ENCODE measurements at places on chromosomes 6 and 20.

- peak; percentile 85 for DNase-seq
Observed at GRCh38 chr6:125790358-125791150, at the start of gene NCOA7. TSS of gene NCOA7 (plus strand) at chr6:125790960. CDS start at chr6:125815355, 24,395 bp downstream.

GRCh38 chr6:135546680-135547418 is 49.3 kb upstream of the AHI1 start:
- no peak for DNase-seq

DNA sequence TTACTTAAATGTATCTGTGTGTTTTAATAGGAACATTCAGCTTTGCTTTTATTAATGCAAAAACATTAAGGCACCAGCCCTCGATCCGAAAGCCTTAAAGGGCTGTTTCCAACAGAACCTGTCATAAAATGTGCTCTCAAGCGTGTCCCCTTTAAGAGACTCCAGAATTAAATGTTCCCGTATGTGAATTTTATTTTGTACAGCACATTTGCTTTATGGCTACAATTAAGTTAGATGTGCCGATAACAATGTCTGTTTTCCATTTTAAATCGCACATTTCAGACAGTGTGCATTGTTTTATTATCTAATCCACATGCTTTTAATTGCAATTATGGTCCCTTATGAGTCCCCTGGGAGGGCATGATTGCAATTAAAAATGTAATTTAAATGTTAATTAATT is 198.9 kb downstream of the TSHZ2 start:
- no peak for DNase-seq

DNA sequence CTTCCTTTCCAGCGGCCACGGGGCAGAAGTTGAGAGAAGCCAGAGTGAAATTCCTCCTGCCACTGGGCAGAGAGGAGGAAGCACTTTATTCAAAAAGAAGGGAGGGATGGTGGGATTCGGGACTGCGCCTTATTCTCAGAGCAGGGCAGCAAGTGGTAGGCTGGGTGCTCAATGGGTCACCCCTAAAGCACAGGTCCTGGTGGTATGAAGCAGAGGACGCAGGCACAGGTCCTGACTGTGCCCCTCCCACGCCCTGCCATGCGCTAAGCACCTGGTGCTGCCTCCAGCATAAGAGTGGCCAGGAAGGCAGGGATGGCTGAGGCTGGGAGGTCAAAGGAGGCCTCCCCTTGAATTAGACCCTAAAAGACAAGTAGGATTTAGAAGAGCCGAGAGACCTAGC is 4.9 kb upstream of the GRM4 start:
- DNase-seq: no peak

DNA sequence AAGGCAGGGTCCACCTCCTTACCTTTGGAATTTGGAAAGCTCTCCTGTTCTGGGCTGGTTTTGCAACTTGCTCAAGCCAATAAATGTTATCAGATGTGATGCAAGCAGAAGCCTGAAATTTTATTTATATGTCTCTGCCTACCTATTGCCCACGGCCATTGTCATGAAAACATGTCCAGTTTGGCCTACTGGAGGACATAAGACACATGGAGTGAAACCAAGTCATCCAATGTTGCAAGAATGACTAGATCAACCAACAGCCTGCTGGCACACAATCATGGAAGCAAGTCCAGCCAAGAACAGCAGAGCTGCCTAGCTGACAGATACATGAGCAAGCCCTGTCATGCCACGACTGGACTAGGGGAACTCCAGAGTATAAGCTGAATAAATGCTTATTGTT is 56.7 kb upstream of the IRAK1BP1 start:
- DNase-seq: no peak

GRCh38 chr6:33343953-33344611 is 26.5 kb upstream of the ZBTB22 start:
- no peak for DNase-seq

GRCh38 chr6:125253881-125254280 is 47.9 kb downstream of the HDDC2 start:
- DNase-seq: no peak

GRCh38 chr20:17684077-17684888 is 2.2 kb upstream of the RRBP1 start:
- no peak for DNase-seq

GRCh38 chr6:168968228-168968627 is 285.4 kb downstream of the THBS2 start:
- DNase-seq: no peak

GRCh38 chr6:68038815-68039408 is 596.2 kb upstream of the ADGRB3 start:
- no peak for DNase-seq

- DNase-seq: no peak
Observed at GRCh38 chr20:63738687-63739129, 868 bp upstream of the SLC2A4RG start.

DNA sequence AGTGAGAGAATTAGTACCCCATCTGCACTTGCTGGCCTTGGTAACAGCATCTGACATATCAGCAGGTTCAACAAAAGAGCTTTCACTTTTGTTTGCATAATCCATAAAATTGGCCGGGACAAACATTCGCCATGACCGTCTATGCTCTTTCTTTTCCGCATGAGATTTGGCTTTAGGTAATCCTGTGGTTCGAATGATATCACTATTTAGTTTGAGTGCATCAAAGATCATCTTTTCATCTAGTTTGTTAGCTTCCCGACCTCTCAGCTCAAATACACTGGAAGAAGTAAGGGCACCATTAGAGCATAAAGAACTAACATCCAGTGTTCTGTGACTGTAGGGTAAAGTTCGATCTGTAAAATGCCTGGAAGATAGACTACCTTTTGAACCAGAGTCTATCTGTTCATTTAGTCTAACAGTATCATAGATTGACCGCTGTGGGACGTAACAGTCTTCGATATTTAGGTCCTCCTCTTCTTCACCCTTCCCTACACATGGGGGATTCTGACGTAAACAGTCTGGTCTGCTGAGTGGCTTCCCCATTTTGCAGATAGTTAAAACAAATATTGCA is 101.6 kb downstream of the DST start:
- no peak for DNase-seq

GRCh38 chr6:20242397-20242796 is 30.1 kb upstream of the MBOAT1 start:
- no peak for DNase-seq

DNA sequence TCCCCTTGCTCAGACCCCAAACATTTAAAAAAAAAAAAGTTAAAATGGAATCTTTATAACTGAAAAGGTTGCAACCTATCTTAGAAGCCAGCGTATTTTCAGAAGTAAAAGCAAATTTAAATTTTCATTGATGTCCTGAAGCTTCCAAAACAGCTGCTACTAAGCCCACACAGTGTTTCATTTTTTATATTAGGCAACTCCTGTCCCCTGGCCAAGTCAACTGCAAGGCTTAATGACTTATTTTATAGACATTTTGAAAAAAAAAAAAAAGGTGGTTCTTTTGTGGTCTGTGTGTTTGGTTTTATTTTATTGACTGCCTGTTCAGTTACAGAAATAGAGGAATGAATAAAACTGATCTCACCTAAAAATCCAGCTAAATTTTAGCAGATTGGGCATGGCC is 13.0 kb downstream of the CFAP61 start:
- no peak for DNase-seq

DNA sequence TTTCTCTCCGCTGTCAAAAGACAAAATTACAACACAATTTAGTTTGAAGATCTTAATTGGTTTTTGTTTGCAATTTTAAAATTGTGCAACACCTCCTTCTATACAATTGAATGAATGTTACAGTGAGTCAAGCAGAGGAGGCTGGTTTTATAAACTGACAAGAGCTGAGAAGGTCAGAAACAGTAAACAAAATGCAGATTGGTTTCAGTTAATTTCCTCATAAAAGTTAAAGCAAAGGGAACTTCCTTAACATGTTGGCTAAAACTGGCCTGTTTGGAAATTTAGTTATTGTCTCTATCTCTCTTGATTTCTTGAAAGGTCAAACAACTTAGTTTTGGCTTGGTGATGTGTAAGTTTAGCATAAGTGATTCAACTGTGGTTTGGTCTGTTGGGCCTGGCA is 22.2 kb downstream of the KHDC1L start:
- DNase-seq: no peak

DNA sequence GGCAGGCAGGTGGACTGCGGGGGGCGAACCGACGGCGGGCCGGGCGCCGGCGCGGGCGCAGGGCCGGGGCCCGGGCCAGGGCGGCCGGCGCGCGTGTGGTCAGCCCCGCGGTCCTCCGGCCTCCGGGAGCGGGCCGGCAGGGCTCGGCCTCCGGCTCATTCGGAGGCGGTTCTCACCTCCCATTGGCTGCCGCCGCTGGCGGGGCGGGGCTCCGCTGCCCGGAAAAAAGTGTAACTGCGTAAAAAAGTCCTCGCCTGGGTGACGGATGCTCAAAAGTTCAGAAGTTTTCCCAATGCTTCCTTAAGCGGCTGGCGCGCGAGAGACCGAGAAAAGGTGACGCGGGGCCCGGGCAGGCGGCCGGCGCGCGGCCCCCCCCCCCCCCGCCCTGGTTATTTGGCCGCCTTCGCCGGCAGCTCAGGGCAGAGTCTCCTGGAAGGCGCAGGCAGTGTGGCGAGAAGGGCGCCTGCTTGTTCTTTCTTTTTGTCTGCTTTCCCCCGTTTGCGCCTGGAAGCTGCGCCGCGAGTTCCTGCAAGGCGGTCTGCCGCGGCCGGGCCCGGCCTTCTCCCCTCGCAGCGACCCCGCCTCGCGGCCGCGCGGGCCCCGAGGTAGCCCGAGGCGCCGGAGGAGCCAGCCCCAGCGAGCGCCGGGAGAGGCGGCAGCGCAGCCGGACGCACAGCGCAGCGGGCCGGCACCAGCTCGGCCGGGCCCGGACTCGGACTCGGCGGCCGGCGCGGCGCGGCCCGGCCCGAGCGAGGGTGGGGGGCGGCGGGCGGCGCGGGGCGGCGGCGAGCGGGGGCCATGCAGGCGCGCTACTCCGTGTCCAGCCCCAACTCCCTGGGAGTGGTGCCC is at the start of gene FOXC1:
FOXC1 (plus strand) TSS at position 268 of the 849 bp plus-strand sequence; CDS start at position 799, 531 bp downstream.
- DNase-seq: no peak

- peak; percentile 38 for DNase-seq
Observed at GRCh38 chr6:156686301-156686994, 90.7 kb upstream of the ARID1B start.

GRCh38 chr20:8082025-8082424 is 50.0 kb upstream of the PLCB1 start:
- no peak for DNase-seq

- no peak for DNase-seq
Observed at GRCh38 chr20:54044156-54044555, 26.2 kb downstream of the BCAS1 start.

DNA sequence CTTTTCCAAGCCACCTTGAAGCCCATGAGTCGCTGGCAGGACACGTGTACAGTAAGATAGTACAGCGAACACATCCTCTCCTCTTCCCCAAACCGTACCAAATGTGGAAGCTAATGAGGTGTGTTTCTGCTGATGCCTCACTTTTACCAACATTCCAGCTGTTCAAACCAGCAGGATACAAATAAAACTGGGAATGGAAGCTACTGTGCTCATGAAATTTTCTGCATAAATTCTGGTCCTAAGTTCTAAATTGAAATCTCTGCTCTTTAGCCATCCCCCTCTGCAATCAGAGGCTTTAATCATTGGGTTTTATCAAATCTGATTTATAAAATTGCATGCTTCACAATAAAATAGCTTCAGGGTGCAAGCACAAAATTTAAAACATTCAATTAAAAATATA is 81.9 kb upstream of the RIN2 start:
- no peak for DNase-seq

GRCh38 chr6:113015249-113015648 is 668.1 kb downstream of the RFPL4B start:
- DNase-seq: no peak

GRCh38 chr6:110395221-110395620 is 20.2 kb downstream of the DDO start:
- no peak for DNase-seq

DNA sequence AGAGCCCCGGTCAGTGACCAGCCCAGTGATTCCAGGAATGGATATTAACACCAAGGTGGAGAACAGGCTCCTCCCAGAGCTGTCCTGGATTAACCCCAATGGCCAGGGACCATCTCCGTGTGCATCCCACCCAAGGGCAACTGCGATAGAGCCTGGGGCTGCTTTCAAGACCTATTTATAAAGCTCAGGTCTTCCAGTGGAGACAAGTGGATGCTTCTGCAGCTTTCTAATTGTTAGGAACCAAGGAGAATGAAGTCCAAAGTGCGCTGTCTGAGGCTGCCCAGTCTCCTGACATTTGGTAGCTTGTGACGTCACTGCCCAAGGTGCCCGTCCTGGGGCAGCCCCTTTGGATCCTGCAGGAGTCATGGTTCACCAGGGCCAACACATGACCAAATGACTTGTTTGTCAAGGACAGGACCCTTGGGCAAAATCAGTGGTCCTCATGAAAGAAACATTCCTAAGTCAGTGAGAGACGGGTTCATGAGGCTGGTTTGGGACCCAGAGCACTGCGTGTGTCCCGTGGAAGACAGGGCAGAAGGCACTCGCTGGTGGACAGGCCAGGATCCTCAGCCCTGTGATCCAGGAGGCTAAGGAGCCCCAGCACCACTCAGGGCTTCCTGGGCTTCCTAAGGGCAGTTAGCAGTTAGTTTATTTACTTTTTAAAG is 174.9 kb downstream of the ANKRD60 start:
- no peak for DNase-seq

- DNase-seq: no peak
Observed at GRCh38 chr6:83051377-83052172, 14.1 kb downstream of the UBE3D start.

- no peak for DNase-seq
Observed at GRCh38 chr6:122903266-122903915, 92.6 kb upstream of the CLVS2 start.

DNA sequence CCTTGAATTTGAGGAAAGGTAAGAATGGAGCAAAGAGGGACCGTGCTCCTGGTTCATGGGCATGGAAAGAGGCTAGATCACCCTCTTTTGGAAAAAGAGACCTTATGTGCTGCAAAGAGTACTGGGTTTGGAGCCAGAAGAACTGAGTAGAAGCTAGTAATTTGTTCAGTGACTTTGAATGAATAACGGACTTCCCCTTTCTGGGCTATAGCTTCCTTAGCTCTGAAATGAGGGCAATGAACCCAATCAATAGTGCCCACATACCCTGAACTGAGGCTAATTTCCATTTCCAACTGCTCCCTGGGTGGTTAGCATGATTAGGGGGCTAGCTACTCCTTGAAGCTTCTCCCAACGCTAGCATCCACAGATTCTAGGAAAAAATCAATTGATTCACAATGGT is 121.4 kb downstream of the UNC5CL start:
- DNase-seq: no peak

DNA sequence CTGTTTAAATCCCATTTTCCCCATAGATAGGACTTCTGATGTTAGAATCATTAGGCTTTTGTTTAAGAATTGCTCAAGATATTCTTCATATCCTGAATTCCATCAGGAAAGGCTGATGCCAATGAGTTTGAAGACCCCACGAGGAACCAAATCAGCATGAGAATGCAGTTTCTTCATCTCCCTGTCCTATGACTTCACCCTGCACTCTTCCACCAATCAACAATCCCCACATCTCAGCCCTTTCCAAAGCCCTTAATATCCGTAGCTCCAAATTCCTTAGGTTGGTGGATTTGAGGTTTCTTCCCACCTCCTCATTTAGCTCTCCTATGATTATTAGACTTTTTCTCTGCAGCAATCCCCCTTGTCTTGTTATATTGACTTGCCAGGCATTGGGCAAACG is 88.3 kb upstream of the PRND start:
- DNase-seq: no peak
